Stimulated activated CD8-positive, alpha-beta memory T cell treated with anti-CD3 and anti-CD28 coated beads, Interleukin-4, amount 100 ng/mL, for 1 hour (primary cell): ENCODE measurements at places on chromosomes 5 and 9.

DNA sequence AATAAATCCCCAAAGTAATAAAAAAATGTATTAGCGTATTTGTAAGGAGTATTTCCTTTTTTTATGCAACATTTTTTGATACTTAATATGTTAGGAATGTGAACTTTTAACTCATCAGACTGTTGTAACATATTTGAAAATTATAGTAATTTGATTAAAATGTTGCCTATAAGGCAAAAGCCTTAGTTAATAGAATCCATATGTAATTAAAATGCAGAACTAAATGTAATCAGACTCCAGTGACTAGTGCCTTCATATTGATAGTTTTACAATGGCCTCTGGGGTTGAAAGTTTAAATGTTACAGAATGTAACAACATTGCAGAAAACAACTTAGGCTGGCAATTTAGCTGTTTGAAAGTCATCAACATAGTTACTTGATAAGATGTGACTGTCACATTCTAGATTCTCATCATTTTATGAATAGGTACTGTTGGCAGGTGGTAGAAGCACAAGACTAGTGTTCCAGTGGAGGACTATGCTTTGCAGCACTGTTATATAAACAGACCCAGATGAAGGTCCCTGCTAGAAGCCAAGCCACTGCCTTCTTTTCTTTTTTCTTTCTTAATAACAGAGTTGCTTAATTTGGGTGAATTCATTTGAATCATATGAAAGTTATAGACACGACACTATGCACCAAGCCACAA lies 382.9 kb downstream of the CCDC171 start:
- DNase-seq = no peak

DNA sequence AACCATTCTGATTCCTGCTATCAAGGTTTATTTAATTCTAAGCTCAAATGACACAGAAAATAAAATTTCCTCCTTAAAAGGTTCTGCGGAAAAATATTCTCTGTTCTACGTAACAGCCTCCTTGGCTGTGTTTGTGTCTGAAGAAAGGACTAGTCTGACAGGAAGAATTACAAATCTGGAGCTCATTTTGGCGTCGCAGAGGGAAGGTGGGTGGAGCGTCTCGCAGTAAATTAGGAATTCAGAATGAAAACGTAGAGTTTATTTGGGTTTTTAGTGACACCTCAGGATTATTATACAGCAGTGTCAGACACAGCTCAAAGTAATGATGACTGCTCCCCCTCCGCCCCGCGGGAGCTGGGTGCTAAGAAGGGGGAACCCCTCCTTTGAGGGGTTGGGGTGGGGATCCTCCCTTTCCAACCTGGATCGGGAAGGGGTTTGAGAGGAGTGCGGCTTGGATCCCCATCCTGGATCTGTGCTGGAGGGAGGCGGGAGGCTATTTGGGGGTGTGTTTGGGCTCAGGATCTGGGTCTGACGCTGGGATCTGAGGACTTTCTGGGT lies 933 bp upstream of the TGFBR1 start:
- no peak for DNase-seq

GRCh38 chr5:158751961-158752655 lies 347.6 kb downstream of the EBF1 start:
- DNase-seq = no peak

GRCh38 chr5:116842514-116842961 lies 267.9 kb upstream of the SEMA6A start:
- DNase-seq = no peak

DNA sequence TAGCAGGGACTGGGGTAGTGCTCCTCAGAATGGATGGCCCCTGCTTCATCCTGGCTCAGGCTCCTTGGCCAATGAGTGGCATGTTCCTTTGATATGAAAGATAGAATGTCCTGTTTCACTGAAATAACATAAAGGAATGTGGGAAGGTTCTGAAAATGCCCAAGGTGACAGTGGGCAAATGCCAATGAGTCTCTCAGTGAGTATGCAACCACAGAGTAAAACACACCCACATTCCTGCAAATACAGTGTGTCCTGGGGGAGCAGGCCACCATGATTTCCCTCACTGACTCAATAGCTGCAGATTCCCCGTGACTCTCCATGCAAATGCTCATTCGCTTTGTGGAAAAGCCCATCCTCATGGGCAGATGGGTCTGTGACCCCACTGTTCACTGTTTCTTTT lies 36.4 kb downstream of the ZNF366 start:
- DNase-seq = no peak
